ENCODE measurements at places on chromosomes 13 and 19.
A peak's percentile ranks its signal among the peaks of the same experiment; 100 is the strongest.

DNA sequence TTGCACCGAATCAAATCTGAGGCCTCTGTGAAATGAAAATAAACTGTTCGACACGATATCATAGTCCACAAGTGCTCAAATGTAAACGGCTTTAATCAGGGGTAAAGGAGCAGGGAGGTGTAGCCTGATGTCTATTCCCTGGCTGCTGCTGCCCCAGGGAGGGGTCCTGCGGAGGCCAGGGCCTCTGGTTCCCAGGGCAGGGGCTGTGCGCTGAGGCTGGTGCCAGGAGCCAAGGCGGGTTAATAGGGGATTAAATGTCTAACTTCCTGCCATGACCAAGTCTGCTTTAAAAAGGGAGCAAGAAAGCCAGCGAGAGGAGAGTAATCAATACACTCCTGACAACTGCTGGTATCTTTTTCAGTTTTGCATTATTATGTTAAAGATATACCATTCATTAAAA is 59.4 kb downstream of the ZNF536 start:
- DNase-seq, result no peak

GRCh38 chr13:73702419-73703071 is 431.7 kb downstream of the KLF12 start:
- DNase-seq, result peak; percentile 64

DNA sequence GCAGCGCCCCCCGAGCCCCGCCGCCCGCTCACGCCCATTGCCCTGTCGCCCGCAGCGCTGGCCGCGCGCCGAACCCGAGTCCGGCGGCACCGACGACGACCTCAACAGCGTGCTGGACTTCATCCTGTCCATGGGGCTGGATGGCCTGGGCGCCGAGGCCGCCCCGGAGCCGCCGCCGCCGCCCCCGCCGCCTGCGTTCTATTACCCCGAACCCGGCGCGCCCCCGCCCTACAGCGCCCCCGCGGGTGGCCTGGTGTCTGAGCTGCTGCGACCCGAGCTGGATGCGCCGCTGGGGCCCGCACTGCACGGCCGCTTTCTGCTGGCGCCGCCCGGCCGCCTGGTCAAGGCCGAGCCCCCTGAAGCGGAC is 518 bp downstream of the KLF2 start:
- DNase-seq, result no peak

- DNase-seq, result no peak
These were observed 31.4 kb downstream of the TUBGCP3 start for GRCh38 chr13:112556600-112556999.

DNA sequence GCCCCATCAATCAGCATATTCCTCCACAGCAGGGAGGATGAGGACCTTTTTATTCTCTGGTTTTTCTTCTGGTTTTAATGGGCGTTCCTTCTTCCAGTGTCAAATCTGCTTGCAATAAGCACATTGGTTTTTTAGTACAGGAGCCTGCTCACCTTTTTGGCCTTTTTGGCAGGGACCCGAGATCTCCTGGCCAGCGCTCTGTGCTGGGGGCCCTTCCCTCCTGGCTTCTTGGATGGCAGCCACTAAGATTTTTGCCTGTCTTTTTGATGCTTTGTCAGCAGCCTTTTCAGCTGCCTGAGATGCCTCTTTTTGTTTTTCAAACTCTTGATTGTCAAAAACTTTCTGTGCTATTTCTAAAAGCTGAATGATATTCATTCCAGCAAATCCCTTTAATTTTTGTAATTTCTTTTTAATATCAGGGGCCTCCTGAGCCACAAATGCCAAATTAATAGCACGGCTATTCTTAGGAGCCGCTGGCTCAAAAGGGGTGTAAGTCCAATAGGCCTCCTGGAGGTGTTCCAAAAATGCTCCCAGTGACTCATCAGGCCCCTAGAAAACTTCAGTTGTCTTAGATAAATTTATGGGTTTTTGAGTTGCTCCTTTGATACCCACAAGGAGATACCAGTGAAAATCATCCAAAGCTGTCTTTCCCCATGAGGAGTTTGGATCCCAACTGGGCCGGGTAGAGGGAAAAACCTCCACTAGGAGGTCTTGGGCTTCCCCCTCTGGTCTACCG is 73.0 kb downstream of the ZNF100 start:
- no peak for DNase-seq

GRCh38 chr13:114310956-114311355 is 3.3 kb upstream of the CHAMP1 start:
- no peak for DNase-seq

- DNase-seq, result no peak
These were observed 200.4 kb downstream of the DLEU7 start for GRCh38 chr13:50643060-50643459.

DNA sequence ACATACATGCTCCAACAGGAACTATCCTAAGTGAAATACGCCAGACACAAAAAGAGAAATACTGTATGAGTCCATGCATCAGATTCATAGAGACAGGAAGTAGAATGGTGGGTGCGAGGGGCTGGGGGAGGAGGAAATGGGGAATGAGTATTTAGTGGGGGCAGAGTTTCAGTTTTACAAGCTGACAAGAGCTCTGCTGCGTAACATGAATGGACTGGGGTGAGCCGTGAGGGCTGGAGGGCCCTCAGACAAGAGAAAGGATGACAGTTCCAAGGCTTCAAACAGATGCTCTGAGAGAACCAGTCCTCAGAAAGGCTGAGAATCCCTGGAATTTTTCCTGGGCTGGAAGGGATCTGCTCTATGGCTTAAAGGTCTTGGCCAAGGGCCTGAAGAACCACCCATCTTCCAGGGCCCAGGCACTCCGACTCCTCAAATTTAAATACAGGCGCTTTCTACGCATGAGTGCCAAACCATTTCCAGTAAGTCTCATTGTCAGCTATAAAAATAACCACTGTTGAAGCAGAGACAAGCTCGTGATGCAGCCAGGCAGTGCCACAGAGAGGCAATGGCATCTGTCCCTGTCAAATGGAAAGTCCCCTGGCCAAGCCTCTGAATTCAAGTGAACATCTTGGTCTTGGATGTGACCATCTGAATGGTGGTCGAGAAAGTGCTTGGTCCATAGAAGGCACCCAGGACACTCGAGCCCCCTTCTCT is 17.5 kb downstream of the KLF2 start:
- DNase-seq, result no peak

GRCh38 chr19:33502521-33502920 is 19.1 kb downstream of the PEPD start:
- no peak for DNase-seq

DNA sequence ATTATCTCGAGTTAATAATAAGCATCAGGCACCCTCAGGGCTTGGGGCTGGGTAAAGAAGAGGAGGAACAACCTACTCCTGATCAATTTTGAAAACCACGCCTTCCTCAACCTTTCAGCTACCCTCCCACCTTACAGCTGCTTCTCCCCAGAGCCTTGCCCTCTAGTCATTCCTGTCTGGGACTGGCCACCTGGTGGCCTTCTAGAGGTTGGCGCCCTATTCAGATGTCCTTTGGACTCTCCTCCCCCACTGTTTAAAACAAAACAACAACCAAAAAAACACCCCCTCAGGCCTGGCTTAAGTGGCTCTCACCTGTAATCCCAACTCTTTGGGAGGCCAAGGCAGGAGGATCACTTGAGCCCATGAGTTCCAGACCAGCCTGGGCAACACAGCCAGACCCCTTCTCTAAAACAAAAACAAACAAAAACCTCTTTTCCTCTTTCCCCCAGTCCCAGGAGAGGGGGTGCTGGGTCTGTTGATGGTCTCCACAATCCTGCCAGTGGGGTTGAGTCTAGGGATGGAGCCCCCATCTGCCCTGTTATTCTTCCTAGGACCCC is 62.3 kb downstream of the CCDC70 start:
- DNase-seq, result no peak

- peak; percentile 56 for DNase-seq
These were observed 546 bp downstream of the TBC1D4 start for GRCh38 chr13:75481176-75482069.

- no peak for DNase-seq
These were observed 18.3 kb downstream of the RASA3 start for GRCh38 chr13:114114006-114114640.

DNA sequence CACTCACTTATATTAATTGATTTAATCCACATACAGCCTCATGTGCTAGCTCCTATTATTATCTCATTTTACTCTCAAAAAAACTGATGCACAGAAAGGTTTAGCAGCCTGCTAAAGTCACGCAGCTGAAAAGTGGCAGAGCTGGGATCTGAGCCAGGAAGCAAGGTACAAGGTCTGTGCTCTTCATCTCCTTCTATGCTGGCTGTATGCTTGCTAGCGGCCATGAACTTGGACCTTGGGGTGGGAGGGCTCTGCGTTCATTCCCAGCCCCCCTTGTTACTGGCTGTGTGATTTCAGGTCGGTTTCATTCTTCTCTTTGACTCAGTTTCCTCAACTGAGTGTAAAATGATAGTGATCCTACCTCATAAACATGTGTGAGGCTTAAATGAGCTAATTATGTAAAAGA is 69.8 kb downstream of the ALOX5AP start:
- no peak for DNase-seq

DNA sequence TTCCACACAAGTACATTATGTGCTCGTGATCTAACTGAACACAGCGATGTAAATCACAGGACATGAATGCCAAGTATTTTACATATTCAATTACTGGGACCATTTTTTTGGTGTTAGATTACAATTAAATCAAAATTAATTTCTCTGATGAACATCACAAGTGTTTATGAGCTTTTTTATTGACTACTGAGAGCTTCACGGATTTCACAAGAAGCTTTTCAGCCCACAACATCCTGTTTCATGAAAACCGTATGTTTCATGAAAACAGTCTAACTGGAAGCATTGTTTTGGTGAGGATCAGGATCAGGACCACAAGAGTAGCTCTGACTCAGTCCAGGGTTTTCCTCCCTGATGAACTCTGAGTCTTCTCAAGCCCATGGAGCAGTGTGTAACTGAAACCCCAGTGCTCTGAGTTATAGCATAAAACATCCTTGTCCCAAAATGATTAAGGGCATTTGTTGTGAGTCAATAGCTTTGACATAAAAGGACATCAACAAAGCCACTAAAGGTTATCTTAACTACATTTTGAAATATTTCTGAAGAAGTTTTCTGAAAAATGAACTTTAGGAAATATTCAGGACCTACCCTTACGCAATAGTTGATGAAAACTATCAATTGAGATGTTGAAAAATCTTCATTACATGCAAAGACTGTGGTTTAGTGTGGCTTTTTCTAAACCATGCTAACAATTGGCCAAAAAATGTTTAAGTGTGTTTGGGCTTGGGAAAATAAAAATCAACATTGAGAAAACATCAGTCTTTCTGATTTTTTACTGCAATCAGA is 49.3 kb downstream of the UFM1 start:
- DNase-seq, result peak; percentile 95

- DNase-seq, result peak; percentile 94
These were observed 110.3 kb downstream of the NHLRC3 start for GRCh38 chr13:39148513-39148961.

DNA sequence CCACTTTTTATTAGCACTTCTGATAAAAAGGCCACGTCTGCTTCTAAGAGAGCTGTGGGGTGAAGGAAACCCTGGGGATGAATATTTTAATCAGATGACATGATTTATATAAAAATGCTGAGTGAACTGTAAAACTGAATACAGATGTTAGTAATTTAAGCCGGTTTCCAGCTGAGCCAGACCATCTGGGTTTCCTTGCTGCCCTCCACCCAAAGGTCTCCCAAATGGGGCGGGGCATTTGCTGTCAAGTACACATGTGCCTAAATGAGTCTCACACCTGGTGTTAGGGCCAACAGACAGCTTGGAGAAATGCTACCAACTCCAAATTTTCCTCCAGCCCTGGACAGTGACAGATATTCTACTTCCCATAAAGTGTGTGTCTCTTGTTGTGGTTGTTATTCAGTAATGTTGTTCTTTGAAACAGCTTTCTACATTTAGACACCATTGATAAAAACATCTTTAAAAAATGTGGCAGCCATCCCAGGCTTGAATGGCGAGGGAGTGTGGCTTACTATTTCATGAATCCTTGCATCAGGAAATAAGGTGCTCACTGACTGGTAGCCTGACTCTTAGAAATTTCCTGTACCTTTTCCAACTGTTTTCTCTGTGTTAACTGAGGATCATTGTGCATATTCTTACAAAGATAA is 350.4 kb downstream of the MTUS2 start:
- no peak for DNase-seq

GRCh38 chr13:44932850-44933251 is 56.4 kb downstream of the NUFIP1 start:
- no peak for DNase-seq

DNA sequence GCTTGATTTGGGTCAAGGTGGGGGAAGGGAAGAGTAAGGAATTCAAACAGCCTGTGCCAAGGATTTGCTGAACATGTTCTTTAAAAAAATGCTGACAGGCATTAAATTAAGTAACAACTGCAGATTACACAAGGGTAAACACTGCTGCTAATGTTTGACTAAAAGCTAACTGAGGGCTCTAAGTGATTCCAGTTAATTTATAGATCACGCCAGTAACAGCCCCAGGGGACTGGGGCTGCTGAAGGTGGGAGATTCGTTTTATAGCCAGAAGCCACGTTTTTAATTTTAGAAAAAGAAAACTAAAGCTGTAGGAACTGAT is 321.7 kb downstream of the DLEU7 start:
- DNase-seq, result no peak

DNA sequence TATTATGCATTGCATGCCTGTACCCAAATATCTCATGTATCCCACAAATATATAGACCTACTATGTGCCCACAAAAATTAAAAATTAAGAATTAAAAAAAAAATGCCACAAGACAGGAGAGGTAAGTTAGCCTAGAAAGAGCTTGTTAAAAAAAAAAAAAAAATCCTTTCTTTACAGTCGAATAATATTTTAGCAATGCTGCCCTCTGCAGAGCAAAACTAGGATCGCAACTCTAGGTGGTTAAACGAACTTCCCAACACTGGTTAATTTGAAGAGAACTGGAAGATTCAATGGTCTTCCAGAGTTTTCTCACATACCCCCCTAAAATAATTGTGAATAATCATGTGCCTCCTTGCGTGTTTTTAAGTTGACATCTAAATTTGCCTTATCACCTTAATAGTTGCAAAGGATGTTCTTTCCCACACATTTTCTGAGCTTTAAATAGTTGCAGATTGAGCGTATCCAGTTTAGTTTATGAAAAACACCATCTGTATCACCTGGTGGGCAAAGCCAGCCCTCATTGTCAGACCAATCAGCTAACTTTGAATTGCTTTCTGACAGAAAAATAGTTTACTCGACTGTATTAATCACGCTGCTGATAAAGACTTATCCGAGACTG is 47.4 kb upstream of the RCBTB2 start:
- DNase-seq, result peak; percentile 59
